ENCODE measurements at places on chromosomes 13 and 19.

GRCh38 chr19:812747-813218 is 9.0 kb downstream of the PLPPR3 start:
- DNase-seq = no peak

DNA sequence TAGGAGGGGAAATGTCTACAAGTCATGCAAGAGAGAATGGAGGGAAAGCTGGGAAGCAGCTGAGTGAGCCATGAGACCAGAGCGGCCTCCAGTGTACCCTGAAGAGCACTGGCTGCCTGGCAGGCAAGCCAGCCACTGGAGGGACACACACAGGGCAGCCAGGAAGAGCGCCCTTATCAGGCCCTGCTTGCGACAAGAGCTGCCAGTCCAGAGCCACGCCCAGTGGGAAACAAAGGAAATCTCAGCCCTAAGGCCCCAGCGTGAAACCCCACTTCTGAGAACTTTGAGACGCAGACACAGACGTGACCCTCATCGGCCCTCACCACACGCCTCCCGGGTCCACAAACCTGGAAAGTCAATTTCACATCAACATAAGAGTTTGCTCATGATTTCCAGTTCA is 105.0 kb downstream of the STK24 start:
- no peak for DNase-seq

DNA sequence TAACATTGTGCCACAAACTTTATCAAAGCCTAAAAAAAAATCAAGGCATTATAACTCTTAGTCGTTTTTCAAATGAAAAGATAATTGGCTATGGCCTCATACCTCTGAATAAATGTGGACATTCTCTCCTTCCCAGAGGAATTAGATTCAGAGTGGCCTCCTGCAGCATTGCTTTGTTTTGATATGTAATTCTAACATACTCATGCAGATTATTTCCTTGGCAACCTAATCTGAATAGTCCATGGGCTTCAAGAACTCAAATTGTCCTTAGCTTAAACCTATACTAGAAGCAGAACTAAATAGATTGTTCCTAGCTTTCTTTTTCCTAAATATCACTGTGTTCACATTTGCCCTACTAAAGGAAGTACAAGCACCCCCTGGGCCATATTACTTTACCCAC is 1146.9 kb downstream of the OLFM4 start:
- DNase-seq = no peak

DNA sequence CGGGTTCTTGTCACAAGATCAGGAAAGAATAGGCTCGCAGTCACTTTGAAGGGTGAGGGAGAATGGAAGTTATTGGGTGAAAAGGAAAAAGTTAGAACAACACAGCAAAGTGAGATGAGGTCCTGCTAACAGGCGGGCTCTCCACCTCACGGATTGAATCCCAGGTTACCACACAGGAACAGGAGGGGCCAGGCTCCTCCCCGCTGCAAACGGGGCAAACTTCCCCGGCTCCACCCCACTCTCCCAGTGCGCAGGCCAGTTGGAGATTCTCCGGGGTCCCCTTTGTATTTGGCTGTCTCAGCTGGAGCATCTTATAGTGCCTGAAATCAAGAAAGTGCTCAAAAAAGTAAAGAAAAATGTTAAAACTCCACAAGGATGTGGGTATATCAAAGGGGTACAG is 78.3 kb upstream of the IPO5 start:
- peak; percentile 44 for DNase-seq

DNA sequence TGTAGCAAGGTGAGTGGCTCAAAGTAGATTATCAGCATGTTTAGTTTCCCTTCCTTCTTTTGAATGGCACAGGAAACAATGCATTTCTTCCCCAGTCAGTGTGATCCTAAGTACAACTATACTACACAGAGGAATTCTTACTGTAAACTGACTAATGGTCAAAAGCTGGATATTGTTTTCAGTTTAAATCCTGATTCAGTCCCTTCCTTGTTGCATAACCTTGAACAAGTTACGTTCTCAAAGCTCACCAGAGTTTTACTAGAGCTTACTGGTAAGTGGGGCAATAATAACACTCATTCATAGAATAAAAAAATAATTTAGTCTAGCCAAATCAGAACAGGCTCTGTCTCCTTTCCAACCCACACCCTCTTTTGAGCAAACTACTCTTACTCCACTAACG is 180.1 kb downstream of the POSTN start:
- DNase-seq = no peak

- no peak for DNase-seq
Measured at GRCh38 chr13:41970918-41971317, 10.0 kb upstream of the VWA8 start.

GRCh38 chr19:2359992-2360685 is at the start of gene TMPRSS9:
Gene TMPRSS9 (plus strand): TSS chr19:2360265. CDS start chr19:2389786, 29,521 bp downstream.
- DNase-seq = no peak

DNA sequence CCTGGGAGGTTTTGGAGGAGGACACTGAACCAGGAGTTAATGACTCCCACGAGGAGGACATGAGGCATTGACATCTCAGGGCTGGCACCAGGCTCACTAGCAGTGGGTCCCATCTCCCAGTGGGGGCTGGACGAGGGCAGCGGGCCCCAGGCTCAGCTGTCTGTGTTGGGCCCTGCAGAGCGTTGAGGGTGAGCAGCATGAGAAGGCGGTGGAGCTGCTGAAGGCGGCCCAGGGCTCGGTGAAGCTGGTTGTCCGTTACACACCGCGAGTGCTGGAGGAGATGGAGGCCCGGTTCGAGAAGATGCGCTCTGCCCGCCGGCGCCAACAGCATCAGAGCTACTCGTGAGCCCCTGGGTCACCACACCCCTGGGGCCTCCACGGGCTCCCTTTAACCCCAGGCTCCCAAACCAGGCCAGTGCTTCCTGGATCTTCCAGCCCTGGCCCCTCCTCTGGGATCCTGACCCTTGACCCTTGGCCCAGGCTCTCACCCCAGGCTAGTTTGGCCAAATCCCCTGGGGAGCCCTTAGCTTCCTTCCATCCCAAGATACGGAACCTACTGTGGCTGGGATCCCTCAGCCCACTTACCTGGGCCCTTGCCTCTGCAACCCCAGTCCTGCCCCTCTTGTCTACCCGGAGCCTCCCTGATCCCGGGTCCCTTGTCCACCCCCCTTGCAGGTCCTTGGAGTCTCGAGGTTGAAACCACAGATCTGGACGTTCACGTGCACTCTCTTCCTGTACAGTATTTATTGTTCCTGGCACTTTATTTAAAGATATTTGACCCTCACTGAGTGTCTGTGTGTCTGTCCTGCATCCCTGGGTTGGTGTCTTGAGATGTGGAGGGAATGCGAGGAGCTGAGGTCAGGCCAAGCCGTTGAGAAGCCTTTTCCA is 1.0 kb downstream of the C19orf73 start:
- no peak for DNase-seq

- no peak for DNase-seq
Measured at GRCh38 chr19:35513628-35514281, at the start of gene DMKN. Gene DMKN (minus strand): TSS chr19:35513649. CDS start chr19:35513475, 174 bp downstream.

DNA sequence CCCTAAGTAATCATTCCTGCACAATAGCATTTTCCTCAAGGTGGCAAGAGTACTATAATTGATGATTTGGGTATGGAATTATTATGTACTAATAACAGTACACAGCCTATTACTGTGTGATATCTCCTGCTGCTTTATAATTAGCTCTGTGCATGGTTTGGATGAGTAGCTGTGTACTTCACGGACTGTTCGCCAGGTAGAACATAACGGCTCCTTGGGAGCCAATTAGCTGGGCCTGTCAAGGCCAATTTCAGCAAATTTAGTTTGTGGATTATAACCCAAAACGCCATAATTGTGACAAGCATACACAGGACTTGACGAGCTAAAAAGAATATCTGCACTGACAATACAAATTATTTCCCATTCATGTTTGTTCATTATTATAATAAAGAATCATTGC is 1584.2 kb downstream of the SLITRK1 start:
- DNase-seq = no peak

DNA sequence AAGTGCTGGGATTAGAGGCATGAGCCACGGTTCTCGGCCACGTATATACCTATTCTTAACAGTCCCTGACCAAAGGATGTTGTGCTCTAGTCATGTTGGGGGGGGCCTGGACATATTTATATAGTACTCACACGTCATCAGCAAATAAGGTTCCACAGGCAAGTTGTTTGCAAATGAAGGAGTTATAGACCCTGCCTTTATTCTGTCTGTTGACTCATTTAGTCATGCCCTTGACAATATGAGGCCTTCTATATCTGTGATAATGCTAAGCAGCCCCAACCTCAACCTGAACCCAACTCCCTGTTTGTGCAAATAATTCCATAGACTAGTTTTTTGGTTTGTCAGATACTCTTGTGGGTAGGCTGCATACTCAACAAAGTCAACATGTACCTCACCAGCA is 8.9 kb downstream of the ZNF586 start:
- DNase-seq = no peak

GRCh38 chr19:47056411-47056810 is 8.0 kb upstream of the TMEM160 start:
- DNase-seq = no peak

- no peak for DNase-seq
Measured at GRCh38 chr13:99354371-99354951, 47.3 kb upstream of the GPR183 start.

DNA sequence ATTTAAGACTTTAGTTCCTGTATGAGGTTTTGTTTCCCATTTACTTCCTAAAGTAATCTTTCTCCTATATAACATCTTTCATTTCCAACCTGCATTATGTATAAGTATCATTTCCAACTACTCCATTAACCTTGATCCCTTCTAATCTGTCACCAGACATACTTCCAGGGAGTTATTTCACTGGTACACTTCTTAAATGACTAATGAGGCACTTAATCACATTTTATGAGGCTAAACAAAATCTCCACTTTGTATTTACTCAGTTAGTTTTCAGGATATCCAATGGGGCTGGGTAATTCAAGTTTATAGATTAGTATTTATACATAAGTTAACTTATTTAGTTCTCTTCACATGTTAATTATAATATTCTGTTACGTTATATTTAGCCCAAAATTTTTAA is 634.7 kb downstream of the PCDH17 start:
- DNase-seq = no peak

- DNase-seq = no peak
Measured at GRCh38 chr13:33318037-33318436, 32.5 kb upstream of the STARD13 start.

GRCh38 chr19:46328079-46328478 is 18.8 kb upstream of the PPP5C start:
- no peak for DNase-seq

DNA sequence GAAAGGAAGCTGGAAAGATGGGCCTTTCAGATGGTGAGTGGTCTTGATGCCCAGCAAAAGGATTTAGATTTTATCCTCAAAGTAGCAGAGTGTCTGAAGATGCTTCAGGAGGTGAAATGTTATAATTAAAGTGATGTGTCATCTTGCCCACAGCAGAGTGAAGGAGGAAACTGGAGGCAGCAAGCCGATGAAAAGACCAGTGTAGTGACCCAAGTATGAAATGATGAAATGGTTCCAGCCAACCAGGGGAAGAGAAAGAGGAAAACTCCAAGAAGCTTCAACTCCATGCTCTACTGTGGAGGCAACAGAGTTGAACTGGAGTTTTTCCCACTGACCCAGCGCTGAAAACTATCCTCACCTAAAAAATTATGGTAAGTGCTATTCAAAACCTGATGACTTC is 66.7 kb downstream of the FOXO1 start:
- no peak for DNase-seq

DNA sequence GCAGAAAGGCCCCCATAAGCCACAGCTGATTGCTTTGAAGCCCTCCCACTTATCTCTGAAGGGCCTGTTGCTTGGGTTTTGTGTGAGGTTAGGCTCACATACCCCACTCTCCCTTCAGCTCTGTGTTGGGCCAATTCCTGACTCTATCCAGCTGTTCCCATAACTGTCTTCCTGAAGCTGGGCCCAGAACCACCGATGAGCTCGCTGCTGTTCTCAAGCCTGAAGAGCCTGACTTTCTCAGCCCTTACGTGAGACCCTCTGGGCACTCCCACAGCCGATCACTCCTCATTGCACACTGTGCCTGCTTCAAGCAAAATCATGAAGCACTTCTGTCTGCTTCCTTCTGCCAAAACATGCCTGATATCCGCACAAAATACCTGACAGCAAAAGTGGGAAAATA is 124.1 kb downstream of the CRYL1 start:
- DNase-seq = no peak

GRCh38 chr13:74930402-74931165 is 551.4 kb downstream of the TBC1D4 start:
- DNase-seq = no peak

DNA sequence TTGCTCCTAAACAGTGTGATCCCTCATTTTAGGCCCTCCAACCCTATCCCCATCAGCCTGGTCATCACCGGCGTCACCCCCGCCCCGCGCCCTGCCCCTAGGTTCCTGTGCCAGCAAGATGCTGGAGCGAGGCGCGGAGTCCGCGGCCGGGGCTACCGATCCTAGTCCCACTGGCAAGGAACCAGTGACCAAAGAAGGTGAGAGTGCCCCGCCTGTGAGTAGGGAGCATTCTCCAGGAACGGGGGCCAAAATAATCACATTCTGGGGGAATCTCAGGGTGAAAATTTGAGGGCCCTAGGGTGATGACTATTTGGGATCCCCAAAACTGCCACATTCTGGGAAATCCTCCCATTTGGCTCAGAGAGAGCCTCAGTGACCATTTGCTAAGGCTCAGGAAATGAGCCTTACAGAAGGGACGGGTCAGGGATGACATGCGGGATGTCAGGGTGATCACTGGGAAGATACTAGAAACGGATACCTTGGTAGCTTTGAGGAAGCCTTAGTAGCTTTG is 1.4 kb downstream of the ZNF575 start:
- no peak for DNase-seq

DNA sequence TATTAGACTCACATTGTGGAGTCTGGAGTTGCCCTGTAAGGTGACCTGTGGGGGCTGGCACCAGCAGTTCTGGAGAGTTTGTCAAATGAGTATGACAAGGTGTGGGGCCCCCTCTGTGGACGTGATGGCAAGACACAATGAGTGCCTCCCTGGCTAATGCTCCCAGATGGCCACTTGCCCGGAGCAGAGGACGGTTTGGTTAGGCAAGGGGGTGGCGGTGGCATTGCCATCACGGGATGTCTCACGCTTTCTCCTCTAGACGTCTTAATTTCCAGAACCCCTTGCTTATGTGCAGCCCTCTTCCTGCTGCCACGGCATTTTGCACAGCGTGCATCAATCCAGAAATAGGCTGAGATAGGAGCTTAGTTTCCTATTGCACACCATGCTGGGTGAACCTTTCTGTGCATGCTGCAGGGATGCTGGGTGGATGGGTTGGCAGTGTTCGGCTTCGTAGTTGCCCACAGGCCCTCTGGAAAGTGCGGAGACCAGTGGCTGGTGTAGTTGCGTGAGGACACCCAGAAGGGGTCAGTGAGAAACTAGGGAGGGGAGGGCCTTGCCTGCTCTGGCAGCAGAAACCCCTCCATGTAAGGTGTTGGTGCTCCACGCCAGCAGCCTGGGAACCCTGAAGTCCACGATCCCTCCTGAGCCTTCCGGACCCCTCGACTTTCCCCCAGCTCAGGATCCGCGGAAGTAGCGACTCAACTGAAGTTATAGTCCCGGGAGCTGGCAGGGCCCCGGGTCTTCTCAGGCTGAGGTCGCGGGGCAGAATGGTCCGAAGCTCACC is 18.1 kb upstream of the LRP3 start:
- peak; percentile 86 for DNase-seq

- peak; percentile 30 for DNase-seq
Measured at GRCh38 chr19:17255150-17255621, 9.4 kb downstream of the USHBP1 start.

GRCh38 chr19:47630594-47630993 is 21.7 kb downstream of the BICRA start:
- no peak for DNase-seq

GRCh38 chr13:39836038-39836437 is 180.6 kb downstream of the COG6 start:
- no peak for DNase-seq

- DNase-seq = no peak
Measured at GRCh38 chr19:35027851-35028599, 2.2 kb upstream of the SCN1B start.

- no peak for DNase-seq
Measured at GRCh38 chr13:47298506-47298905, 401.7 kb upstream of the HTR2A start.

All from NCI-H2227 treated with DMSO at 0.1 percent for 48 hours (cell line).